ENCODE measurements at places on chromosomes 1 and 21. TPM values are rescaled to one million over a fixed set of nuclear protein-coding genes. Genes with fewer than 3 reads are reported as not detected.

The OR2L5 gene
- not detected for total RNA-seq

The FMO4 gene
- 1.7 TPM for total RNA-seq

The MPL gene
- total RNA-seq, result not detected

The SLC22A15 gene
- total RNA-seq, result 0.50 TPM

The AKR7A3 gene
- not detected for total RNA-seq

The TBX19 gene
- total RNA-seq, result 0.56 TPM

The SHE gene
- total RNA-seq, result 6.9 TPM

The SLC6A17 gene
- total RNA-seq, result 0.19 TPM

The NFASC gene
- 7.5 TPM for total RNA-seq
